ENCODE measurements at places on chromosomes 1 and 21. TPM values are rescaled to one million over a fixed set of nuclear protein-coding genes. Genes with fewer than 3 reads are reported as not detected.

DNA sequence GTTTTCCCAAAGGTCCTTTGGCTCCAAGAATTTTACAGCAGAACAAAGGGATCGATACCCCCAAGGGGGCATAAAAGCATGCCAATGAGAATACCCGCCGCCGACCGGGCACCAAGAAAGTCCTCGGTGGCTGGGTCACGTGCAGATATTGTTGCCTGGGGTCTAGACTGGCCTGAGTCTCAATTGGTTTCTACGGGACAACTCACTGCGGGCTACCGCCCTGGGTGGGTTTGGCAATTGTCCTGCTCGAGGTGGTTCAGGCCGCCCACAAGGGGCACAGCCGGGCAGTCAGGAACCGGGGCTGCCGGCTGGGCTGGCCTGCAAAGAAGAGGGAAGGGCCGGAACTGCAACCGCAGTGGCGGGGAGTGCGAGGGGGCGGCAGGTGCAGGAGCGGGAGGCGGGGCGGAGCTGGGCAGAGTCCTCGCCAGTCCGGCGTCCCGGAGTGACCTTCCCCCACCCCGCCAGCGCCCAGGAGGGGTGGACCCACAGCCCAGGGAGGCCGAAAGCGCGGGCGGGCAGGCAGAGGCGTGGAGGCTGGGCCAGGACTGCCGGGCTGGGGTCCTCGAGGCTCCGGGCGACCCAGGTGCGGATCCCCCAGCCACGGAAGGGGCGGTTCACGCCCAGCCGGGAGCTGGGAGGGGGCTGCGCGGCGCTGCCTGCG is 926 bp upstream of the ATP1B1 start:
- H3K4me1 ChIP-seq: peaks cover 54% of the 10 kb centered on the region
- H3K36me3 ChIP-seq: no peaks in the 10 kb centered on the region
- peak overlapping the region; percentile 97 for H3K27ac ChIP-seq
- peak overlapping the region; percentile 99 for H3K4me3 ChIP-seq
- DNase-seq: peak; percentile 97

DNA sequence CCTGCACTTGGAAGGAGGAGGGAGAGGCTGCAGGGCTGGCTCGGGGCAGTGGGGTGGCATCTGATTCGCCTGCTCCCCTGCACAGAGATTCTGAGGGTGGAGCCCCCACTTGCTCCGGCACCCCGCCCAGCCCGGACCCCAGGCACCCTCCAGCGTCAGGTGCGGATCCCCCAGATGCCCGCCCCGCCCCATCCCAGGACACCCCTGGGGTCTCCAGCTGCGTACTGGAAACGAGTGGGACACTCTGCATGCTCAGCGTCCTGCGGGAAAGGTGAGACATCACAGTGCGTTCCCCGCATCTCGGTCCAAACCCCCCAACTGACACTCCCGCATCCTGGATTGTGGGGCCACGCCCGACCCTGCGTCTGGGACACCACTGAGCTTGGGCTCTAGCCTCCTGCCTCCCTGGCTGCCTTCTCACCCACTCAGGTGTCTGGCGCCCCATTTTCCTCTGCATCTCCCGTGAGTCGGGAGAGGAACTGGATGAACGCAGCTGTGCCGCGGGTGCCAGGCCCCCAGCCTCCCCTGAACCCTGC is 7.9 kb downstream of the ADAMTSL4 start:
- DNase-seq: no peak
- H3K4me1 ChIP-seq: peaks cover 25% of the 10 kb centered on the region
- H3K4me3 ChIP-seq: no peak overlapping the region
- no peaks in the 10 kb centered on the region for H3K36me3 ChIP-seq
- no peak overlapping the region for H3K27ac ChIP-seq
- no peaks in the 10 kb centered on the region for H3K27me3 ChIP-seq

GRCh38 chr1:220727519-220727918 is 20.6 kb upstream of the MTARC2 start:
- H3K36me3 ChIP-seq: no peaks in the 10 kb centered on the region
- H3K4me3 ChIP-seq: no peak overlapping the region
- no peak overlapping the region for H3K27ac ChIP-seq
- peaks cover 3% of the 10 kb centered on the region for H3K4me1 ChIP-seq
- no peak for DNase-seq
- H3K27me3 ChIP-seq: no peaks in the 10 kb centered on the region

ATXN7L2 gene
- 4.0 TPM for total RNA-seq

DNA sequence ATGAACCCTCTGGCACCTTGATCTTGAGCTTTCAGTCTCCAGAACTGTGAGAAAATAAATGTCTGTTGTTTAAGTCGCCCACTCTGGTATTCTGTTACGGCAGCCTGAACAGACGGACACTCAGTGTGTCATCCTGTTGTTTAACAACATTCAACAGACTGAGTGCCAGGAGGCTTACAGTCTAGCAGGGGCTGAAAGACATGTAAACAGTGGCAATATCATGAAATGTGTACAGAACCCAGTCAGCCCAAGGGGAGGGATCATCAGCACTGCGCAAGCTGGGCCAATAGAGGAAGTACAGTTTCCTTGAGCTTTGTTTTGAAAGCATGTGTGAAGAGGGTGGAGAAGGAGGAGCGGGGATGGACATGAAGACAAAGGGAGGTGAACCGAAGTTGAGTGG is 13.6 kb downstream of the DIP2A start:
- H3K4me3 ChIP-seq: no peak overlapping the region
- no peak for DNase-seq
- H3K27me3 ChIP-seq: no peaks in the 10 kb centered on the region

NHLH1 gene
- 0.28 TPM for total RNA-seq

KLF17 gene
- total RNA-seq: not detected

GRCh38 chr1:153072806-153073726 is 1.7 kb upstream of the SPRR2B start:
- DNase-seq: no peak
- no peaks in the 10 kb centered on the region for H3K36me3 ChIP-seq
- H3K4me3 ChIP-seq: no peak overlapping the region
- no peaks in the 10 kb centered on the region for H3K4me1 ChIP-seq
- H3K27me3 ChIP-seq: no peaks in the 10 kb centered on the region

DNA sequence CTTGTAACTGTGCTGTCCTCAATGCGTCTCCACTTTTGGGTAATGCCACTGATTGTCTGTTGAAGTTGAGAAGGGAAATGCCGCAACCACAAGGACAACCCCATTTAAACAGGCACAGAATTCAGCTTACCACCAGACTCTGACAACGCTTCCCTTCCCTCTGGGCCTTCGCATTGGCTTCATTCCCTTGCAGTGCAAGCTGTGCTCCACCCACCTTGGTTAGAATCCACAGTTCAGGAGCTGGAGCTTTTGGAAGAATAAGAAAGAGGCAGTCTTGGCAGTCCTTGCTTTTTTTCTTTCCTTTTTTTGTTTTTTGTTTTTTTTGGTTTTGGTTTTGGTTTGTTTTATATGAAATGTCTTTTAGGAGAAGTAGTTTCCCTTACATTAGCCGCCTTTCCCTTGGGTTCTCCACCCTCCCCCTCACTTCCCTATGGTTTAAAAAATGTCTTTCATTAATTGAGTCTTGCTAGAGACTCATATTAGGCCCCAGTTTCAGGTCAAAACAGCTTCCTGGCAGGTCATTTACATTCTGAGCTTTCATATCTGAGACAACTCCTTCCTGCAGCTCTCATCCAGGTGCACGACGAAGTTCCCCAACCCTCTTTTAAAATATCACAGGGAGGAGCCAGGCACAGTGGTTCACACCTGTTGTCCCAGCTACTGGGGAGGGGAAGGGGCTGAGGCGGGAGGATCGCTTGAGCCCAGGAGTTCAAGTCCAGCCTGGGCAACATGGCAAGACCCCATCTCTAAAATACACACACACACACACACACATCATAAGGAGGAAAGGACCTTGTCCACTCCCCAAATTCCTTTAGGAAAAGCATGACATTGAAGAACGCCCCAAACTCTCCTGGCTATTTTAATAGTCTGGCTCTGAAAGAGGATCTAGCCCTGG is 20.7 kb upstream of the LAX1 start:
- H3K27me3 ChIP-seq: no peaks in the 10 kb centered on the region
- H3K4me1 ChIP-seq: no peaks in the 10 kb centered on the region
- no peaks in the 10 kb centered on the region for H3K36me3 ChIP-seq
- H3K27ac ChIP-seq: no peak overlapping the region
- DNase-seq: no peak
- H3K4me3 ChIP-seq: no peak overlapping the region

MPL gene
- total RNA-seq: not detected

DNA sequence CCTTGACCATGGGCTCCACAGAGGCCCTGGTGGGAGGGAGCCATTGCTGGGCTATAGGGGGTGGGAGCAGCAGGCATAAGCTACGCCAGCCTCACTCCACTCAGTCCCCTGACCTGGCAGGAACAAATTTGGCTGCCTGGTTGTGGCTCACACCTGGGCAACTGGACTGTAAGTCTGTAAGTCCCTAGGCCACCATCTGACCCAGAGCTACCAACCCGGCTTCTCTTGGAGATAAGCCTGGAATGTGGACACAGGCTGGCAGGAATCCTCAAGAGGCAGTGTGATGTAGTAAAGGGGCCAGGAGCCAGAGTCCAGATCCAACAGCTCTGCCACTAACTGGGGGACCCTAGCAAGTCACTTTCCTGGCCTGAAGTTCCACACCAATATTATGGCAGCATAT is 11.4 kb downstream of the NCF2 start:
- peaks cover 9% of the 10 kb centered on the region for H3K4me1 ChIP-seq
- DNase-seq: peak; percentile 39
- no peak overlapping the region for H3K27ac ChIP-seq
- no peaks in the 10 kb centered on the region for H3K27me3 ChIP-seq
- no peaks in the 10 kb centered on the region for H3K36me3 ChIP-seq
- H3K4me3 ChIP-seq: no peak overlapping the region

- H3K36me3 ChIP-seq: no peaks in the 10 kb centered on the region
- peaks cover 32% of the 10 kb centered on the region for H3K4me1 ChIP-seq
- H3K27ac ChIP-seq: no peak overlapping the region
- H3K4me3 ChIP-seq: no peak overlapping the region
Measured at GRCh38 chr21:43318841-43319781, 107.8 kb downstream of the SIK1 start.

GRCh38 chr1:114208714-114209113 is 55.0 kb upstream of the SYT6 start:
- H3K27me3 ChIP-seq: no peaks in the 10 kb centered on the region
- H3K27ac ChIP-seq: no peak overlapping the region
- no peak overlapping the region for H3K4me3 ChIP-seq
- no peaks in the 10 kb centered on the region for H3K36me3 ChIP-seq
- no peaks in the 10 kb centered on the region for H3K4me1 ChIP-seq
- DNase-seq: no peak

DNA sequence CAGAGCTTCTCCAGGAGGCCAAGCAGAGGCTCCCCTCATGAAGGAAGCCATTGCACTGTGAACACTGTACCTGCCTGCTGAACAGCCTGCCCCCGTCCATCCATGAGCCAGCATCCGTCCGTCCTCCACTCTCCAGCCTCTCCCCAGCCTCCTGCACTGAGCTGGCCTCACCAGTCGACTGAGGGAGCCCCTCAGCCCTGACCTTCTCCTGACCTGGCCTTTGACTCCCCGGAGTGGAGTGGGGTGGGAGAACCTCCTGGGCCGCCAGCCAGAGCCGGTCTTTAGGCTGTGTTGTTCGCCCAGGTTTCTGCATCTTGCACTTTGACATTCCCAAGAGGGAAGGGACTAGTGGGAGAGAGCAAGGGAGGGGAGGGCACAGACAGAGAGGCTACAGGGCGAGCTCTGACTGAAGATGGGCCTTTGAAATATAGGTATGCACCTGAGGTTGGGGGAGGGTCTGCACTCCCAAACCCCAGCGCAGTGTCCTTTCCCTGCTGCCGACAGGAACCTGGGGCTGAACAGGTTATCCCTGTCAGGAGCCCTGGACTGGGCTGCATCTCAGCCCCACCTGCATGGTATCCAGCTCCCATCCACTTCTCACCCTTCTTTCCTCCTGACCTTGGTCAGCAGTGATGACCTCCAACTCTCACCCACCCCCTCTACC is 19.1 kb downstream of the CSF1 start:
- no peaks in the 10 kb centered on the region for H3K36me3 ChIP-seq
- peak overlapping the region; percentile 83 for H3K27ac ChIP-seq
- no peak overlapping the region for H3K4me3 ChIP-seq
- peaks cover 43% of the 10 kb centered on the region for H3K4me1 ChIP-seq

DNA sequence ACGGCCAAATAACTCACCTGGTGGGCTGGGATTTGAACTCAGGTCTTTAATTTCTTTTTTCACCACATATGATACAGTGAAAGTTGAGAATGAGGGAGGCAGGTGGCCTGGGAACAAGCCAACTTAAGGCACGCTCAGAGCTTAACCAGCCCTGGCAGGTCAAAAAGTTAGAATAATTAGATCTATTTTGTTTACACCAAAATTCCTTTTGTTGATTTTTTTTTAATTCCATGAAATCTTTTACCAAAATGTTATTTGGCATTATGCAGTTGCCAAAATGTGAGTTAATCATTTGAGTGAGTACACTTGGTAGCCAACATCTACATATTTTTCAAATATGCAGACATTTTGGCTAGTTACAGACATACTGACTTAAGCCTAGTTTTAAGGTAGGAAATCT is 36.8 kb downstream of the LHX8 start:
- no peak overlapping the region for H3K27ac ChIP-seq
- DNase-seq: no peak
- H3K36me3 ChIP-seq: no peaks in the 10 kb centered on the region
- H3K4me3 ChIP-seq: no peak overlapping the region

DNA sequence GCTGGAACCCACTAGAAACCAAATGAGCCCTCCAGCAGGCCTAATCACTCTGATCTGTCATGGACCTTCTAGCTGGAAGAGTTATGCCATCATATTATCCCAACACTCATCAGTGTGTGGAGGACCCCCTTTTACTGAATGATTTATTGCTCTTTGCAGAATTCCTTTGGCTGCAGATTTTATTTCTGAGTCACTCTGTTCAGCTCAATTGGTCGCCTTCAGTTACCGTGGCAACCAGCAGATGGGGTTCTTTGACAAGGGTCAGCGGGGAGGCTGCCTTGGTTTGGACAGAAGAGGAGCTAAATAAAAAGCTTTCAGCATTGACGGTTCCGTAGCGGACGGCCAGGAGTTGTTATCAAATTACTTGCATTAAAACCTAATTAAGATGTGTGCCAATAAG is 220.1 kb downstream of the SDCCAG8 start:
- no peaks in the 10 kb centered on the region for H3K4me1 ChIP-seq
- no peaks in the 10 kb centered on the region for H3K27me3 ChIP-seq
- DNase-seq: peak; percentile 11
- no peak overlapping the region for H3K4me3 ChIP-seq

All from Caco-2 (cell line).